ENCODE measurements at places on chromosomes 13 and 19. TPM values are rescaled to one million over a fixed set of nuclear protein-coding genes. Genes with fewer than 3 reads are reported as not detected.

DNA sequence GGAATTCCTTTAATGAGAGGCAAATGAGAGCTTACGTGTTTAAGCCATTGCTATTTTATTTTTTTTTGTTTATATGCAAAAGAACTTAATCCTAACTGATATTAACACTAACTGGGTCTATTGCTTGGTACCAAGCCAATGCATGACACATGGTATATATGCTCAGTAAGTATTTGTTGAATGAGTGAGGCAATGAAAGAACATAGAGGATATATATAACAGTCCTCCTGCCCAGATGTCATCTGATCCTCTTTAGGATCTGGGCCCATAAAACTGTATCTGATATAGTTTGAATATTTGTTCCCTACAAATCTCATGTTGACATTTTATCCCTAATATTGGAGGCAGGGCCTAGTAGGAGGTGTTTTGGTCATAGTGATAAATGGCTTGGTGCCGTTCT is 13.0 kb upstream of the ALOX5AP start:
- peaks cover 29% of the 10 kb centered on the region for H3K4me1 ChIP-seq
- H3K27me3 ChIP-seq: no peaks in the 10 kb centered on the region
- H3K4me3 ChIP-seq: no peak overlapping the region
- H3K27ac ChIP-seq: no peak overlapping the region

DNA sequence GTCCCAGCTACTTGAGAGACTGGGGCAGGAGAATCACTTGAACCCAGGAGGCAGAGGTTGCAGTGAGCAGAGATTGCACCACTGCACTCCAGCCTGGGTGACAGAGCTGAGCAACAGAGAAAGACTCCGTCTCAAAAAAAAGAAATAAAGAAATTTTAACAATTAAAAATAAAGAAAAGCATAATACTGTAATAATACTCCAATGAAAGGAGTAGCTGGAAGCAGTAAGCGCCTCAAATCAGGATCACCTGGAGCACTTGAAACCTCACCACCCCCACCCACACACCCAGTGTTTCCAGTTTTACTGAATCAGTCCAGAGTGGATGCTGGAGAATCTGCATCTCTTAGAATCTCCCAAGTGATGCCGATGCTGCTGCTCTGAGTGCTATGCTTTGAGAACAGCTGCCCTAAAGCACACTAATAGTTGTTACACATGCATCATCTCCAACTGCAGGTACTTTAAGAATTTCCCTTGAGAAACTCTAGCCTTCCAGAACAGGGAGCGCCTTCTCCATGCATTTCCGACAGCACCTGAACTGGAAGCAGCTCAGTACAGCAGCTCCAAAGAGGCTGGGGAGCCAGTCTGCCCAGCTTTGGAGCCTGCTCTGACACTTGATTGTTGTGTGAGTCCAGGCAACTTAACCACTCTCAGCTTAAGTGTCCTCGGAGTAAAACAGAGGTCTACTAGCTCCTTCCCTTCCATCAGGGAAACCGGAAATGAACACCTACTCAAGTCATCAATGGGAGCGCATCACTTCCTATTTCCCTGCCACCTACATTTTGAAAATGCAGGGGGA is 2.9 kb downstream of the ABCC4 start:
- H3K36me3 ChIP-seq: peaks cover 5% of the 10 kb centered on the region
- no peaks in the 10 kb centered on the region for H3K27me3 ChIP-seq
- no peak for DNase-seq
- H3K4me1 ChIP-seq: peaks cover 22% of the 10 kb centered on the region
- no peak overlapping the region for H3K27ac ChIP-seq

S1PR4 gene
- 33.7 TPM for total RNA-seq

DNA sequence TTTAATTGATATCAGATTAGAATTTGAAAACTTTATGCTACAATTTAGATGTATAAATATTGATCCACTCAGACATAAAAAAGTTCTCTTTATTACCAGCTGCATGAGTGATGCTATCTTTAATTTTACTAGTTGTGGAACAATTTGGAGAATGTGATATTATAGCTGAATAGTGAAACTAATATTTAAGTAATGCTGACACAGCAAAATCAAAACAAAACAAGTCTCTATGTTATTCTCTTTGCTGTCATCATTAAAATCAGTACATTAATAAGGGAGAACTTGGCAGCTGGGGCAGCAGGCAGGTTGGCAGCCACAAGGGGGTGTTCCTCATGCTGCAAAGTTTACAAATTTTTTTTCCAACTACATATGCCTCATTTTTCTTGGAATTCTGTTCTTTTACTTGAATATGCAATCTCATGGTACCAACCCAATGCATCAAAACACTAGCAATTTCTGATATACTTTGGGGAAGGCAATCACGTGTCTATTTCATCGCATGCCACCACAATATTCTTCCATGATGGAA is 585.3 kb downstream of the FGF9 start:
- H3K27me3 ChIP-seq: no peaks in the 10 kb centered on the region
- H3K4me3 ChIP-seq: no peak overlapping the region
- H3K4me1 ChIP-seq: no peaks in the 10 kb centered on the region
- no peak for DNase-seq
- no peaks in the 10 kb centered on the region for H3K36me3 ChIP-seq

- H3K4me1 ChIP-seq: no peaks in the 10 kb centered on the region
- no peak for DNase-seq
- H3K36me3 ChIP-seq: peaks cover 5% of the 10 kb centered on the region
- no peak overlapping the region for H3K27ac ChIP-seq
Measured at GRCh38 chr13:32659736-32660135, 73.5 kb downstream of the PDS5B start.

RNF17 gene
- total RNA-seq: not detected

MTUS2 gene
- total RNA-seq: not detected

COX6B2 gene
- not detected for total RNA-seq

ZNF418 gene
- 0.69 TPM for total RNA-seq

APOC4 gene
- total RNA-seq: not detected

DNA sequence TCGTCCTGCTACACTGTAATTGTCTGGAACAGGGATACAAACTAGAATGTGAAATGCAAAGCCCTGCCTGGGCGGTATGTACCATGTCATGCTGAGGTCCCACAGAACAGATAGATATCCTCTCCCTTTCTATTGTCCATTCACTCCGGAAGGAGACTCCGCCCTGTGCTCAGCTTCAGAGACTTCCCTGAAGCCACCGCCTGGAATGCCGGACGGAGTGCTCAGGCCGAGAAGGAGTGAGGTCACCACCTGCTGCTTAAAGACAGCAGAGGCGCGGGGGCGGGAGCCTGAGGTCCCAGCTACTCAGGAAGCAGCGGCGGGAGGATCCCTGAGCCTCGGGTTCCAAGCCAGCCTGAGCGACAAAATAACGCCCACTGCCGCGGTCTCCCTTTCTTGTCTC is 890 bp upstream of the ZNF611 start:
- H3K4me3 ChIP-seq: no peak overlapping the region
- no peaks in the 10 kb centered on the region for H3K27me3 ChIP-seq
- H3K4me1 ChIP-seq: no peaks in the 10 kb centered on the region
- no peak for DNase-seq
- H3K27ac ChIP-seq: no peak overlapping the region
- H3K36me3 ChIP-seq: no peaks in the 10 kb centered on the region

DNA sequence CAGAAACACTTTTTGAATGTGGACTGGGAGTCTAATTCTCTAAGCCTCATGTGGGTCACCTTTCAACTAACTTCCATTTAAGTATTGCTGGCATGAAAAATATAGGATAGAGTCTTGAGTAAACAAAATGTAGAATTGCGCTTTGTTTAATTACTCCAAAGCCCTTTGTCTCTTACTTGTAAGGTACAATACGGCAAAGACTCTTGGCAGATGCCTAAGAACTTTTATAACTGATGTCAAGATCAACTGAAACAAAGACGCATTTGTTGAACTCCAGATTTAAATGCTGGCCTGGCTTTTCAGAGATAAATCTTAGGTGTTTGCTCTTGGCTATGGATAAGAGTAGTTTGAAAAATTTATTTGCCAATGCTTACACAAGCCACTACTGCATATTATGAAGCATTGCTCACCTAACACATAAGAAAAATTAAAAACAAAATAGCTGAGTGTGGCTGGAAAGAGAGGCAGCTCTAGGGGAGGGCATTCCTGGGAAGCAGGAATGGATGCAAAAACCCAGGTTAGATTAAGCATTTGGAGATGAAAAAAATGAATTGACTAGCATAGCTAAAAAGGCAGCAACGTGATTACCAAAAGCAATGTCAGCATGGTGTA is 107.3 kb upstream of the STARD13 start:
- no peak for DNase-seq
- no peak overlapping the region for H3K27ac ChIP-seq
- H3K27me3 ChIP-seq: no peaks in the 10 kb centered on the region
- H3K36me3 ChIP-seq: no peaks in the 10 kb centered on the region
- no peaks in the 10 kb centered on the region for H3K4me1 ChIP-seq

- H3K27me3 ChIP-seq: no peaks in the 10 kb centered on the region
- DNase-seq: no peak
- no peaks in the 10 kb centered on the region for H3K36me3 ChIP-seq
- peak overlapping the region; percentile 99 for H3K27ac ChIP-seq
- H3K4me3 ChIP-seq: peak overlapping the region; percentile 26
- peaks cover 54% of the 10 kb centered on the region for H3K4me1 ChIP-seq
Measured at GRCh38 chr19:39397360-39398296, 6.5 kb downstream of the MED29 start.

- H3K4me3 ChIP-seq: peak overlapping the region; percentile 86
- peaks cover 6% of the 10 kb centered on the region for H3K4me1 ChIP-seq
- peak overlapping the region; percentile 82 for H3K27ac ChIP-seq
- H3K27me3 ChIP-seq: no peaks in the 10 kb centered on the region
Measured at GRCh38 chr13:97977982-97978381, 24.5 kb downstream of the IPO5 start.

GRCh38 chr19:13212759-13213330 is 62.6 kb downstream of the IER2 start:
- no peak overlapping the region for H3K27ac ChIP-seq
- no peaks in the 10 kb centered on the region for H3K36me3 ChIP-seq
- no peak overlapping the region for H3K4me3 ChIP-seq

DNA sequence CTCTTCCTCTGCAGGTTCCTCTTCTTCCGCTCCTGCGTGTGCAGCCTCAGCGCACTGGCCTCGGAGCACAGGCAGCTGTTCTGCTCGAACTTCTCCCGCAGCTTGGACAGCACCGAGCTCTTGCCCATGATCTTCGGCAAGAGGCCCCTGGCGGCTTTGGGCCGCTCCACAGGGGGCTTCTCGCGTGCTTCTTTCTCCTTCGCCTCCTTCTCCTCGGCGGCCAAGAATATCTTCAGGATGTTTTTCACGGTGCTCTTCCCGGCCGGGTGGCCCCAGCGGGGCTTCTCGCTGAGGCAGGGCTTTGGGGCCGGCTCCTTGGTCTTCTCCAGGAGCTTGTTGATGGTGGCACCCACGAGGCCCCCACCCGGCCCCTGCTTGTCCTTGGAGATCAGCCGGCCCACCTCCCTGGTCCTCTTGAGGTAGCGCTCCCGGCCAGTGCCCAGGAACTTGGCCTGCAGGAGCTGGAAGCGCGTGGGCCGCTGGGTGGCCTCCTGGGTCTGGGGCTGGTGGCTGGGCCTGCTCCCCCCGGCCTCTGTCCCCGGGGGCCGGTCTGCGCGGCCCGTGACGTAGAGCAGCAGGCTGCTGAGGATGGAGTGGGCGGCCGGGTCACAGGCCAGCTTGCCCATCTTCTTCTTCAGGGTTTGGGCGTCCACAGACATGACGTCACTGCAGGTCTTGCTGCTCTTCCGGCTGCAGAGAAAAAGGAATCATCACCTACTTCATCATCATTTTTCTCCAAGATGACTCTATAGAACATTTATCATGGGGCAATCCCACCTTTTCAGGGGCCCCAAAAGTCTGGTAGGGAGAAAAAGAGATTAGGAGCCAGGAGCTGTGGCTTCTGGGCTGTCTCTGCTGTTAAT is 43.8 kb upstream of the GRTP1 start:
- DNase-seq: no peak
- no peak overlapping the region for H3K27ac ChIP-seq
- H3K36me3 ChIP-seq: no peaks in the 10 kb centered on the region
- H3K27me3 ChIP-seq: no peaks in the 10 kb centered on the region

DNA sequence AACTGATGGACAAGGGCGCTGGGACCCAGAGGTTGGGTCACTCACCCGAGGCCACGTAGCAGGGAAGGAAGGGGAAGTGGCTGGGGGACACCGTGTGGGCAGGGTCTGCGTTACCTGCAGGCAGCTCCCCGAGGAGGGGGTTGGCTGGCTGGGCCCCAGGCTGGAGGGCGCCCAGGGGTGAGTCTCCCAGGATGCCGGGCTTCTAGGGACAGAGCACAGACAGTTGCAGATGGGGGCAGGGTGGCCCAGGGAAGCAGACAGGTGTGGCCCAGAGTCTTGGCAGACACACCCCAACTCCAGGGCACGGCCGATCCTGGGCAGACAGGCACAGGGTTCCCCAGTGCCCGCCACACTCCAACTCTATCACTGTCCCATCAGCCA is 5.6 kb upstream of the FDX2 start:
- H3K27me3 ChIP-seq: no peaks in the 10 kb centered on the region
- H3K27ac ChIP-seq: no peak overlapping the region
- H3K36me3 ChIP-seq: peaks cover 3% of the 10 kb centered on the region
- no peaks in the 10 kb centered on the region for H3K4me1 ChIP-seq
- no peak for DNase-seq

DNA sequence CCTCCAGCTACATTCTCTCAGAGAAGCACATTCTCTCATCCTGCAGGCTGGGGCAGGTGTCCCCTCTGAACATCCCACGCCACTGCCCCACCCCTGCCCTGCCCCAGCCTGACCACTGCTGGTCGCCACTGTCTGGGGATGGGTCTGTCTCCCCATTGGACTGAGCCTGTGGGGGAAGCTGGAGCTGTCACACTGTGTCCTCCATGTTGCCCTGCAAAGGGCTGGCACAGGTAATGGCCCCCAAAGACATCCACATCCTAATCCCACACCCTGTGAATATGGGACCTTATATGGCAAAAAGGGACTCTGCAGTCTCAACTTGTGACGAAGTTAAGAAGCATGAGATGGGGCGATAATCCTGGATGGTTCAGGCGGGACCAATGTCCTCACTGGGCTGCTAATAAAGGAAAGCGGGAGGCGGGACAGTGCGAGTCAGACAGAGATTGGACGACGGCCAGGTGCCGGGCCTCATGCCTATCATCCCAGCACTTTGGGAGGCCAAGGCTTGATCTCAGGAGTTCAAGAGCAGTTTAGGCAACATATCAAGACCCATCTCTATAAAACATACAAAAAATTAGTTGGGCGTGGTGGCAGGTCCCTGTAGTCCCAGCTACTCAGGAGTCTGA is 9.1 kb downstream of the AP2S1 start:
- peaks cover 7% of the 10 kb centered on the region for H3K36me3 ChIP-seq
- no peaks in the 10 kb centered on the region for H3K27me3 ChIP-seq
- no peak overlapping the region for H3K4me3 ChIP-seq
- no peak overlapping the region for H3K27ac ChIP-seq
- no peak for DNase-seq
- no peaks in the 10 kb centered on the region for H3K4me1 ChIP-seq

ZNF223 gene
- total RNA-seq: not detected
